ENCODE measurements at places on chromosomes 6 and 20.

DNA sequence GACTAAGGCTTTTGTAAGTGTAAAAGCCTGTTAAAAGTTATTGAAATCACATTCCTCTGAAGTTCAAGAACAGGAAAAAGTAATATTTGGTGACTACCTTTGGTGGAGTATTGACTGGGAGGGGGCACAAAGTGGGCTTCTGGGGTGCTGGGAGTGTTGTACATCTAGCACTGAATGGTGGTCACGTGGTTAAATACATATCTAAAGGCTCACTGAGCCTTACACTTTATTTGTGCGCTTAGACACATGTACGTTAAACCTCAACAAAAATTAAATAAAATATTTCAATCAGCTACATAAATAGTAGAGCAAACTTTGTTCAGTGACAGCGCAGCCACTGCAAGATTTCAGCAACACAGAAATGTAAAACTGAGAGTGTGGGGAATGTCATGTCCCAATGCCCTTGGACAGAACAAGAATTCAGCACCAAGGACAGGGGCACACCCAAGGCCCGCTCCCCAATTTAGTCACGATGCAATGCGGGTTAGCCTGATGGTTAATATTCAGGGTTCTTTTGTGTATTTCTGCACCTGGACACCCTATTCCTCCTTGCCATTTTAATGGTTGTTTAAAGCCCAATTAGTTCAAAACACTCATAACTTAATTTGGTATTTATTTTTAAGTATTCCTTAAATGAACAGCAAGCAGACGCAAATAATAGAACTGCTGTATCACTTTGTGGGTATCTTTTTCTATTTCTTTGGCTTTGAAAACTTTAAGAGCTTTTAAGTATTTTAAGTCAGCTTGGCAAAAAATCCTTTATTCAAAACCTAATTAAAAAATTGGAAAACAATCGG, 37.4 kb downstream of the ANGPT4 start:
- DNase-seq: no peak

DNA sequence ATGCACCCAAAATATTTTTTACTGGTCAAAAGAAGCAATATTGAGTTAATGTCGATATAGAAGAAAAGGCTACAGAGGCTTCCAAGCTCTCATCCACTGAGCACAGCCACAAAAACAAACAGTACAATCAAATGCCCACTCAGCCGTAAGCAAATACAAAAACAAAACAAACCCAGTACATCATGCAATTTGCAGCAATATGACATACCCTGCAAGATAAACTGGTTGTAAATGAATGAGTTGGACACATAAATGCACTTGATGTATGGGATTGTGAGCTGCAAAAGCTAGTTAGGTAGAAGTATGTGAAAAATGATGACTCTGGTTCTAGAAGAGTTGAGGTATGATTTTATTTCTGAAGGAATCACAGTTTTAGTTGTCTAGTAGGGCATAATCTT, 83.9 kb downstream of the SESN1 start:
- DNase-seq: peak; percentile 45

- no peak for DNase-seq
Measured at GRCh38 chr6:12228447-12229146, 61.6 kb upstream of the EDN1 start.

DNA sequence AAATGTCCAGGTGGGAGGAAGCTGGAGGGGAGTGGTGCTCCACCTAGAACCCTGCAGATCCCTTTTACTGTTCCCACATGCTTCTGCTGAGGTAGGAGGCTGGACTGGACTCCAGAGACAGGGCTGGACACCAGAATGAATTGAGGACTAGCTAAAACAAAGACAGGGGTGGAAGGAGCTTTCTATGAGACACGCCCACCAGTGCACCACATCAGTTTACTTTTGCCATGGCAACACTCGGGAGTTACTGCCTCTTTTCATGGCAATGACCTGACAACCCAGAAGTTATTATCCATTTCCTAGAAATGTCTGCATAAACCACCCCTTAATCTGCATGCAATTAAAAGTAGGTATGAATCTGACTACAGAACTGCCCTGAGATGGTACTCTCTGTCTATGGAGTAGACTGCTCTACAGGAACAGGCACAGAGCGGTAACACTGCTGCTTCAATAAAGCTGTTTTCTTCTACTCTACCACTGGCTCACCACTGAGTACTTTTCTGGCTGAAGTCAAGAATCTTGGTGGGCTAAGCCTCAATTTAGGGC, 211.7 kb downstream of the TFAP2C start:
- DNase-seq: no peak

- DNase-seq: peak; percentile 52
Measured at GRCh38 chr6:125114248-125114858, 39.2 kb upstream of the TPD52L1 start.

DNA sequence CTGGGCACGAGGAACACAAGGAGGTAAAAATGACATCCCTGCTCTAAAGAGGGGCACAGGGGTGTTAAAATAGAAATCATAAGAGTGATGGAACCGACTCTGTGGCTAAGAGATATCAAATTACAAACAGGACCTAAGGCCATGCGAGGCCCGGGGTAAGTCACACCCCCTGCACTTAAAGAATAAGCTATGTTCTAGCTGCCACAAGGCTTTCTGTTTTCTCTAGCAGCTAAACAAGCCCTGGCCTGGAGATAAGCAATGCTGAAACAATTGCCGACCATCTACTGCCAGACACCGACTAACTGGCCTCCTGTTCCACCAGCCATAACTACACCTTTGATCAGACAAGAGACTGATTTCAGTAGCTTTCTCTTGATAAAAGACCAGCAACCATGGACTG, 32.4 kb downstream of the MDGA1 start:
- DNase-seq: no peak

GRCh38 chr6:45054610-45055009, 273.5 kb upstream of the RUNX2 start:
- DNase-seq: no peak

GRCh38 chr6:28777147-28777461, 146.7 kb downstream of the TRIM27 start:
- no peak for DNase-seq

DNA sequence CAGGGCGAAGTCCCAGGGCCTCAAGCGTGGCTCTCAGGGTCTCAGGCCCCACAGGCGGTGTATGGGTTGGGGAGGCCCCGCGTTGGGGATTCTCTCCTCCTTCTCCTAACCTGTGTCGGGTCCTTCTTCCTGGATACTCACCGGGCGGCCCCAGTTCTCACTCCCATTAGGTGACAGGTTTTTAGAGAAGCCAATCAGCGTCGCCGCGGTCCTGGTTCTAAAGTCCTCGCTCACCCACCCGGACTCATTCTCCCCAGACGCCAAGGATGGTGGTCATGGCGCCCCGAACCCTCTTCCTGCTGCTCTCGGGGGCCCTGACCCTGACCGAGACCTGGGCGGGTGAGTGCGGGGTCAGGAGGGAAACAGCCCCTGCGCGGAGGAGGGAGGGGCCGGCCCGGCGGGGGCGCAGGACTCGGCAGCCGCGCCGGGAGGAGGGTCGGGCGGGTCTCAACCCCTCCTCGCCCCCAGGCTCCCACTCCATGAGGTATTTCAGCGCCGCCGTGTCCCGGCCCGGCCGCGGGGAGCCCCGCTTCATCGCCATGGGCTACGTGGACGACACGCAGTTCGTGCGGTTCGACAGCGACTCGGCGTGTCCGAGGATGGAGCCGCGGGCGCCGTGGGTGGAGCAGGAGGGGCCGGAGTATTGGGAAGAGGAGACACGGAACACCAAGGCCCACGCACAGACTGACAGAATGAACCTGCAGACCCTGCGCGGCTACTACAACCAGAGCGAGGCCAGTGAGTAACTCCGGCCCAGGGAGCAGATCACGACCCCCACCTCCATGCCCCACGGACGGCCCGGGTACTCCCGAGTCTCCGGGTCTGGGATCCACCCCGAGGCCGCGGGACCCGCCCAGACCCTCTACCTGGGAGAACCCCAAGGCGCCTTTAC, at the start of gene HLA-G:
Gene HLA-G, plus strand, starts transcription at position 247 of the 892 bp plus-strand sequence. Its CDS starts 20 bp downstream, at position 267.
- no peak for DNase-seq

GRCh38 chr6:109060571-109060970, 34.1 kb downstream of the SESN1 start:
- DNase-seq: no peak

GRCh38 chr6:28351493-28351925, 1.8 kb downstream of the ZKSCAN3 start:
- no peak for DNase-seq

GRCh38 chr20:38129893-38130609, 35.0 kb downstream of the TGM2 start:
- no peak for DNase-seq

- DNase-seq: no peak
Measured at GRCh38 chr6:139565591-139565990, 191.1 kb upstream of the CITED2 start.

GRCh38 chr6:73968221-73968757, 272.3 kb downstream of the CD109 start:
- DNase-seq: no peak

- DNase-seq: peak; percentile 39
Measured at GRCh38 chr20:3407040-3407770, at the start of gene DNAAF9. TSS of gene DNAAF9 (minus strand) at chr20:3407669. CDS start at chr20:3407557, 112 bp downstream.

- DNase-seq: no peak
Measured at GRCh38 chr6:151374036-151374683, 17.2 kb downstream of the ZBTB2 start.

- no peak for DNase-seq
Measured at GRCh38 chr6:153852481-153852880, 186.6 kb upstream of the OPRM1 start.

- DNase-seq: no peak
Measured at GRCh38 chr6:5937936-5938706, 68.6 kb downstream of the NRN1 start.

GRCh38 chr20:11056414-11056813, 382.6 kb upstream of the JAG1 start:
- DNase-seq: no peak

GRCh38 chr6:3427687-3428085, 29.2 kb downstream of the SLC22A23 start:
- DNase-seq: no peak

- DNase-seq: no peak
Measured at GRCh38 chr6:5160206-5160605, 75.1 kb downstream of the PPP1R3G start.

DNA sequence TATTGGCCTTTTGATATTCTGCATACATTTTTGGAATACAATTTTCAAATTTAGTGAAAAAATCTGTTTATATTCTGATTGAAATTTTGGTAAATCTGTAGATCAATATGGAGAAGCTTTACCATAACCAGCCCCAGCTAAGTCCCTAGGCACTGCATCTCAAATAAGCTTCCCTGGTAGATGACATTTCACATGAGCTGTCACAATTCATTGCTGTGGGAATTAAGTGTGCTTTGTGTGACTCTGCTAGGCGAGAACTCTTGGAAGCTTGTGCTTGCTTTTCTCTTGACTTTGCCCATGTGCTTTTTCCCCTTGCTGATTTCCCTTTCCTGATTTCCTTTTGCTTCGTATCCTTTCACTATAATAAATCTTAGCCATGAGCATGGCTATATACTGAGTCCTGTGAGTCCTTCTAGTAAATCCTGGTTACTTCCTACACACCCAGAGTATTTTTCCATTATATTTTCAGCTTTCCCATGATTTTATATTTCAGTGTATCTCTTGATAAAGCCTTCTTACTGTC, 166.5 kb upstream of the MMS22L start:
- no peak for DNase-seq

DNA sequence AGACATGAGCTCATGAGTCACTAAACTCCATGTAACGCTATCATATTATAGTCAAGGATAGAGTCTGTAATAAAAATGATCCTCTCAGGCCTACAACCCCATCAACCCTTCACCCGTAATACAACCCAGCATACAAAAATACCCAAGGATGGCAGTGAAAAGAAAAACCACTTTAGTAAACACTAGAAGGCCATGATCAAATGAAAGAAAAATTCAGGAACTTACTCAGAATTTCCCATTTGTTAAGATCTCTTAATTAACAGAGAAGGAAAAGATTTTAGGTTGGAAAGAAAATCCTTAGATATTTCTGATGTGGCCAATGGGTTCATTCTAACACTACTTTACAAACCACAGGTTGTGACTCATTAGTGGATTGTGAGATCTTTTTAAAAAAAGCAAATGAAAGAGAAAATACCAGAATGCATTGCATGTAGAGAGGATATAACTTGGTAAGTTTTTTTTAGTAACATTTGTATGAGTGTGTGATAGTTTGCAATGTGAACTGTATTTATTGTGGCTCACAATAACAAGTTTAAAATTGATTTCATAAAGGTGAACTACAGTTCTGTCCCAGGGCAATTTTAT, 8.0 kb upstream of the UBE2J1 start:
- no peak for DNase-seq

DNA sequence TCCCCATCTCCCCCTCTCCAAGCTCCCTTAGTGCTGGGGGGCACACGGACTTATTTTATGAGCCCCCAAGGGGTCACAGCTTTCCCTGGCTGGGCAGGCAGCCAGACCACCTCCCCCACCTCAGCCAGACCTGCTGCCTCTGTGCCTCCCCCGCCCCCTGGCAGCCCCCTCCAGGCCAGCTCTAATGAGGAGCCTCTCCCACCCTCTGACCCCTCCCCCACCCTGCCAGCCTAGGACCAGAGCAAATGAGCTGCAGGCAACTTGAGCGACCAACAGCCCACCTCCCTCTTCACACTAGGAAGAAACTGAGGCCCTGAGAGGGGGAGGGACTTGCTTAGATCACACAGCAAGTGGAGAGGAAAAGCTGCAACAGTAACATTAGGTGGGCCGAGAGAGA, 1.9 kb downstream of the GDF5 start:
- no peak for DNase-seq

GRCh38 chr6:7769702-7770101, 43.8 kb downstream of the BMP6 start:
- no peak for DNase-seq

- no peak for DNase-seq
Measured at GRCh38 chr6:13725570-13725969, 13.9 kb upstream of the RANBP9 start.

- DNase-seq: no peak
Measured at GRCh38 chr6:134574491-134574890, 256.6 kb upstream of the SGK1 start.

DNA sequence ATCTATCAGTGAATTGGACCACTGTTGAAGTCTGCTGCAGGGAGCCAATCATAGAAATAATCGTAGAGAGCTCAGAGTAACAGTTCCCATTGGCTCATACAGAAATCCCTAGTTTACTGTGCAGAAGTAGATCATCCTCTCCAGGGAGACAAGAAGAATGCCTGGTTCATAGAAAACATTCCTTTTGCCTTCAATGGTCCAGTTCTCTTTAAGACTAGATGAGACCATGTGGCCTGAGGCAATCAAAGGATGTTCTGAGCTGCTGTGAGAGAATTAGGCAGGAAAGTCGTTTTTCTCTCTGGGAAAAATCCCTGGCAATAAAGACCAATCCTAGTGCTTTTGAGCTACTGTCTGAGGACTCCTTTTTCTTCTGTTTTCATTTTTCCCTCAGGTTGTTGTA, 208.4 kb downstream of the CENPW start:
- no peak for DNase-seq

- no peak for DNase-seq
Measured at GRCh38 chr6:87716928-87717614, 15.0 kb upstream of the AKIRIN2 start.
